ENCODE measurements at places on chromosomes 4 and X. TPM values are rescaled to one million over a fixed set of nuclear protein-coding genes. Genes with fewer than 3 reads are reported as not detected.

DNA sequence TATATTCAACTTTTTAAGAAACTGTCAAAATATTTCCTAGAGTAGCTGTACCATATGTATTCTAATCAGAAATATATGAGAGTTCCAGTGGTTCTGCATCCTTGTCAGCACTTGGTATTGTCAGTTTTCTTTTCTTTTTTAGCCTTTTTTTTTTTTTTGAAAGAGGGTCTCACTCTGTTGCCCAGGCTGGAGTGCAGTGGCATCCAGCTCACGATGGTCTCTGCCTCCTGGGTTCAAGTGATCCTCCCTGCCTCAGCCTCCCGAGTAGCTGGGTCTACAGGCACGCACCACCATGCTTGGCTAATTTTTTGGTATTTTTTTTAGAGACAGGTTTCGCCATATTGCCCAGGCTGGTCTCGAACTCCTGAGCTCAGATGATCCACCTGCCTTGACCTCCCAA is 79.1 kb downstream of the ZFX start:
- no peak for DNase-seq

DNA sequence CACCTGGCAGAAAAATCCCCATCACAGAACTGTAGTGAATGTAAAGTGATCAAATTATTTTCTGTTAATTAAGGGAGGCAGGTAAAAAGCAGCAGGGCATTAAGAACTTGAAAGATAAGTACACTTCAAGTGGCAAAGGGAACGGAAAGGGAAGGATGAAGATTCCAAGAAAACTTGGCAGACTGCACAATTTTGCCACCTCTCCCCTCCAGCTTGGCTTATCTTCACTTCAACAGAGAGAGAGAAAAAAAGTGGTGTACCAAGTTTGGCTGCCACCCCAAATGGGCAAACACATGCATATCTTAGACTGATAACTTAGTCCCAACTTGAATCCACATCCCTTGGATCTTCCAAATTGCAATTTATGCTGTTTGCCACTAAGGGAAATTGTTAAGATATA is 598.1 kb upstream of the ACTRT1 start:
- DNase-seq = no peak

GRCh38 chr4:89837385-89837992 is 528 bp upstream of the SNCA start:
- no peak for DNase-seq

- DNase-seq = no peak
These were observed 115.0 kb upstream of the TLL1 start for GRCh38 chr4:165758086-165758485.

DNA sequence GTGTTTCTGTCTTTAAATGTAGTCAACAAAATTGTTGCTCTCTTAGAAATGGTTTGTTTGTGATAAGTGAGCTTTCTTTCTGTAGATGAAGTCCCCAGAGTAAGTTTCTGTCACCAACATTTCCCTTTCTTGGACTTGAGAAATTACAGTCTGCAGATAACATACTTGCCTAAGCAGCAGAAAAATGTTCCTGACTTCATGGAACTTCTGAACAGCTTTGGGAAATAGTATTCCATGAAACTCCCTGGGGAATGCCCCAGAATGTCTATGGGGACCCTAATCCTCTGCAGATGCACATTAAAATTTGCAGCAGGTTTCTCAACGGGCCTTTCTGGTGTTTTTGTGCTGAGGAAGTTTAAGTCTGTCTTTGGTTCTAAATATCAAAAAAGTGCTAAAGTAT is 38.6 kb upstream of the NEIL3 start:
- DNase-seq = no peak

DNA sequence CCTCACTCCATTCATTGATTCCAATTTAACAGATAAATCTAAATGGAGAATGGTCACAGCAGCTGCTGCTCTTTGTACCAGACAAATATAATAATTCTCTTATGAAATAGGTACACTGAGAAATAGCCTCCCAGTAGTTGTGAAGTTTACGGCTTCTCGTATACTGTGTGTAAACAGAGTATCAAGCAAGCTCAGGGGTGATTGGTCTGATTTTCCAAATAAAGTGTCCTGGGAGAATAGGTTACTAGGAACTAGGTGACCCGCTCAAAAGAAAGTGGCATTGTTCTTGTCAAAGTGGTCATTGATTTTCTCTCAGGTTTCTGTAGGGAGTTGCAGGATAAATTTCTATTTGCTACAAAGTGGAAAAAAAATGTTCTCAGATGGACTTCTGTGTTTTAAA is 838.2 kb downstream of the RAPGEF2 start:
- no peak for DNase-seq

GRCh38 chrX:109902665-109903064 is 100.2 kb upstream of the TMEM164 start:
- DNase-seq = no peak

The NLRP2B gene
- not detected for polyA plus RNA-seq

The RENBP gene
- 0.43 TPM for polyA plus RNA-seq

- no peak for DNase-seq
These were observed 100.6 kb upstream of the CBR4 start for GRCh38 chr4:169110633-169111032.

DNA sequence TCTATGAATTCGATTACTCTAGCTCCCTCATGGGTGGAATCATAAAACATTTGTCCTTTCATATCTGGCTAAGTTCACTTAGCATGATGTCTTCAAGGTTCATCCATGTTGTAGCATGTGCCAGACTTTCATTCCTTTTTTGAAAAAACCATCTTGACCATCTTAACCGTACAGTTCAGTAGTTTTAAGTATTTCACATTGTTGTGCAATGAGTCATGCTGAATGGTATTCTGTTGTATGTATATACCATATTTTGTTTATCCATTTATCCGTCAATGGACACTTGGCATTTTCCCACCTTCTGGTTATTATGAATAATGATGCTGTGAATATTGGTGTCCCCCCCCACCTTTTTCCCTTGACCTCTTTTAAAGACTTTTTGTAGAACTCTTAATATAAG is 72.4 kb upstream of the TLR2 start:
- no peak for DNase-seq

- DNase-seq = no peak
These were observed 32.6 kb downstream of the HMX1 start for GRCh38 chr4:8838961-8839431.

GRCh38 chr4:56914336-56914735 is 6.6 kb downstream of the REST start:
- no peak for DNase-seq

DNA sequence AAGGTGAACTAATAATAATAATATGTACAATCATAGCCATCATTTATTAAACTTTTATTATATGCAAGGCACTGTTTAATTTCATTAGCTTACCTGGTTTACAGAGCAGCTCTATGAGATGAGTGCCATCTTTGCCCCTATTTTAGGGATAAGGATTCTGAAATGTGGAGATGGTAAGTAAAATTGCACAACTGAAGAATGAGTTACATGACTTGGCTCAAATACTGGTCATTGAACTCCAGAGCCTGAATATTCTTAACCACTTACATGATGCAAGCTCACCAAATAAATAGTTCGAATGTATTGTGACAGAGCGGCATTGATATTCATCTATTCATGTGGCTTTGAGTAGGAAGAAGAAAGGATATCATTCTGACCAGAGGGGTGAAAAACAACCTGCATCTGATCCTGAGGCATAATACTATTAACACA is 11.7 kb downstream of the ALB start:
- DNase-seq = no peak

The PRRG1 gene
- polyA plus RNA-seq = 15.4 TPM

DNA sequence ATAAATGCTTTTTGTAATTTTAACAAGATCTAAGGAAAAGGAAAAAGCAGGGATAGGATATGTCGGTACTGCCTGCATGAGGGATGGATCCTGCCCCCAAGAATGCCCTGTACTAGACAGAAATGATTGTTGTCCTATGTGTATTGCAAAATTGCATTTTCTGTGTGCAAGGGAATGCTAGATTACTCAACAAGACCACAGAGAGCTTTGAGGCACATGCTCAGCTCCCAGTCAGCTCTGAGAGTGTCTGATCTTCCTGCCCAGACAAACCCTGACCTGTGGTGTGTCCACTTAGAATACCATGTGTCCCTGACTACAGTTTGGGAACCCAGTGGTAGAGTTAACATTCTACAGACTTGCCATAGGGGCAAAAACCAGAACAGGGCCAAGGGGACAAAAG is 129.2 kb upstream of the PAK3 start:
- DNase-seq = no peak

The VCX3A gene
- not detected for polyA plus RNA-seq

DNA sequence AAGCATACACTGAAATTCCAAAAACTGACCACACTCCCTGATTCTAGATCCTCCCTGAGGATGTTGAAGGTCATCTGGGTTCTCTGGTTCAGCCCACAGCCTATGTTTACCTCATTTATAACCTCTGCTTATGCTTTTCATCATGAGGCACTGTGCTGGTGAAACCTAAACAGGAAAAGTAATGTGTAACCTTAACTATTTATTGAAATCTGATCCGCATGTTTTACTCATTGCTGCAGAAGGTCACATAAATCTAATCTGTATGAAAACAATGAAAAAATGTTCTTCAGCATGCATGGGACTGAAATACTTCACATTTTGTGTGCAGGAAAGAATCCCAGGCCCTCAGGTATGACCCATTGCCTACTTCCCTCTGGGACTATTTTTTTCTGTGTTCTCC is 30.3 kb downstream of the UCHL1 start:
- no peak for DNase-seq

The MED28 gene
- polyA plus RNA-seq = 20.0 TPM

DNA sequence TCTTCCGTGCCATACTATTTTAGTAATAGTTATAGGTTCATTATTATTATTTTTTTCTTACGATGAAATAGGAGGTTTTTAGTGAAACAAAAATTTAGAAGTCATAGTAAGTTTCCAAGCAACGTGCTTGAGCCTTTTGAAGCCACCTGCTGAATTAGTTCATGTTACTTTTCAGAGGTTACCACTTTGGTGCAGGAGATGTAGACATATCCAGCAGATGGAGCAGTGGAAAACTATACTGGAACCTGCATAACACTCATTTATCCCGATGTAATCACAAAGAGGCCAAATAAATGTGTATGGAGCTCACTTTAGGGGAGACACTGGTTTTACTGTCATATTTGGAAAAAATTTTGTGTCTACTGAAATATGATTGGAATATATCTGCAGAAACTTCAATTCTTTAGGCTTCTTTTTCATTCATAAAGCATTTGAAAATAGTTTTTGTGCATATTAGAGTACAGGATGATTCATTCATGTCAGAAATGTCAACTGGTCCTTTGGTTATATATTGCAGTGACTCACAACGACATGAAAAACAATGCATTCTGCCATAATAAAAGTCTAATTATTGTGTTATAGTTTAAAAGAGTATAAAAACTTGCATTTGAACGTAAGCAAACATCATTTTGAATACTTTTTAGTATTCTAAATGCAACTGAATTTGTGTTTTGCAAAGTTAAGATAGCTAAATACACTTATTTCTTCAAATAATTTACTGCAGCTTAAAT is 2182.9 kb upstream of the TENM3 start:
- no peak for DNase-seq

The TMSB15A gene
- polyA plus RNA-seq = 6.3 TPM

The SPANXB1 gene
- polyA plus RNA-seq = not detected

DNA sequence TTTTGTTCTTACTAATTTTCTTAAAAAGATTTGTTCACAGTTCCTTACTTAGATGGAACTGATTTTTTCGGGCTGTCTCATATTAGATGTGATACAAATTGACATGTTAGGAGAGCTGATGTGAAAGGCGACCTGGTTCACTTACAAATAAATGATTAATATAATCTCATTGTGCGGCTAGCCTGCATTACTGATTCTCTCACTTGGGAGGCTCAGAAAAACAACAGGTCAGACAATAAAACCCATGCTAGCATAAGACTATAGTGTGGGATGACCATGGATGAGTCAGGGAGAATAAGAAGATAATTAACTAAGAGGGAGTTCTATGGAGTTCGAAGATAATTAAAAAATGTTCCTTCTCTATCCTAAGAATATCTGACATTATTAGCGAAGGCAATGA is 40.8 kb downstream of the RTL9 start:
- no peak for DNase-seq

DNA sequence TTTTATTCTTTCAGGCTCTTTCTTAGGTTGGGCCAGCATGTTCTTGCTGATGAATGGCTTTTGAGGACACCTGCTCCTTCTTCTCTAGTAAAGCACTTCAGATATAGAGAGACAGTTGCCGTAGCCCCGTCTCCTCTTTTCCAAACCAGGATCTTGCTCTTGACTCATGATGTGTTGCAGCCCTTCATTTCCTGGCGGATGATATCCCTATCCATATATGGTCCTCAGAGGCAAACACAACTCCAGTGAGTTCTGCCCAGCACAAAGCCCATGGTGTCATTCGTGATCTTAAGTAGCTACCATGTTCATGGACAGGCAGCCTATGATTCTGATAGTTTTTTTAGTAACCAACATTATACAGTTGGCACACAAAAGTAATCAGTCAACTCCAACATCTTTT is 59.8 kb upstream of the ACSL1 start:
- DNase-seq = no peak

DNA sequence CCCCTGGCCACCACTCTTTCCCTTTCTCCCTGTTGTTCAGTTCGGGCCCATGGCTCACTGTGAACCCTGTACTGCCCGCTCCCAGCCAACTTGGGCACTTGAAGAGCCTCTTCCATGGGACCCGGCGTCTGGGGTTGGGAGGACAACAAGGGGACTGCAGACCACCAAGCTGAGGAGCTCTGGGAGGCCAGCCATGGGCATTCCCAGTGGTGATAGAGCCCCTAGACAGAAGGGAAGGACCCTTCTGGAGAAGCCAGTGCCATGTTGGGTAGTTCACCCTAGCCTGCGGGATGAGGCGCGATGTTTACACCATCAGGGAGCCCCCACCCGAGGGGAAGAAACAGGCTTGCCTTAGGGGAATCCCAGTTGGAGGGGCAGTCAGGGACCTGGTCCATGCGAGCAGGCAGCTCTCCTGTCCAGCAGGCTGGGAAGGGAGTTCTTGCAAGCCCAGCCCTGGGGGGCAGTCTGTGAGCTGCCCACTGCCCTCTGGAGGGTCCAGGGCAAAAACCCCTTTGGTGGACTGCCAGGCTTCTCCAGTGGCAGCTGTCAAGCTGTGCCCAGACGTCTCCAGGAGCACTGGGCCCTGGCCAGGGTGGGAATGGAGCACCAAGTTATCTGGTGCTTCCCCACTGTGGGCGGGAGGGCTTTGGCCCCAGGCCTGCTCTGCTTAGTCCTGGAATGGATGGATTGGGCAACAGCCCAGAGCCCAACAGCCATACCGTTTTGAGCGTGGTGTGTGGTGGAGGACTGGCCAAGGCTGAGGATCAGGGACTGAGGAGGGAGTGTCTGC is 23.7 kb upstream of the UBA1 start:
- DNase-seq = no peak

DNA sequence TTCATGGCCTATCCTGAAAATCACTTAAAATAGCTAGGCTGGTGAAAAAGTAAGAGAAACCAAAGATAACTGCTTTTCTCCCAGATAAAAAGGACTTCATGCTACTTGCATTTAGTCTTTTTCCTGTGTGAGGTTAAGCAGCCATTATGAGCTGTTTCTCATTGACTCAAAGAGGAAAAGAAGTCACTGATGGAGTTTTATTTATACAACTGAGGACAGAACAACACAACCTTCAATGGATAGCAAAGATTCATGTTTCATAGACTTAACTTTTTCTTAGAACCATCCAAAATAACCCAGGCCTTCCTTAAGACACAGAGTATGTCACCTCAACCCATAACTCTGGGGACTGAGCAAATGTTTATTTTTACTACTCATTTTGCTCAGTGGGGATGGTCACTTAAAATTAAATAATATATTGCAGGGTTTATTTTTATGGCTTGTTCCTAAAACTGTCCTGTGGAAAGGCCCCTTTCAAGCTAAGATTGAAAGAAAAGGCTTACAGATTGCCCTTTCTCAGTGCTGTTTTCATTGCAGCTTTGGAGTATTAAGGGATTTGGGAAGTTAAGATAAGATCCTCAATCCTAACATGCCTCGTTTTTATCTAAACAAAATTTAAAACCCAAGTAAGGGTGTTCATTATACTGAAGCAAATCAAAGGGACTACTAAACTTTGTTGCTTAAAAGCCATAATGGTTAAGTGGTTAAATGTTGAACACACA is 252.6 kb upstream of the MAD2L1 start:
- no peak for DNase-seq
